ENCODE measurements at places on chromosomes 7 and 10.

DNA sequence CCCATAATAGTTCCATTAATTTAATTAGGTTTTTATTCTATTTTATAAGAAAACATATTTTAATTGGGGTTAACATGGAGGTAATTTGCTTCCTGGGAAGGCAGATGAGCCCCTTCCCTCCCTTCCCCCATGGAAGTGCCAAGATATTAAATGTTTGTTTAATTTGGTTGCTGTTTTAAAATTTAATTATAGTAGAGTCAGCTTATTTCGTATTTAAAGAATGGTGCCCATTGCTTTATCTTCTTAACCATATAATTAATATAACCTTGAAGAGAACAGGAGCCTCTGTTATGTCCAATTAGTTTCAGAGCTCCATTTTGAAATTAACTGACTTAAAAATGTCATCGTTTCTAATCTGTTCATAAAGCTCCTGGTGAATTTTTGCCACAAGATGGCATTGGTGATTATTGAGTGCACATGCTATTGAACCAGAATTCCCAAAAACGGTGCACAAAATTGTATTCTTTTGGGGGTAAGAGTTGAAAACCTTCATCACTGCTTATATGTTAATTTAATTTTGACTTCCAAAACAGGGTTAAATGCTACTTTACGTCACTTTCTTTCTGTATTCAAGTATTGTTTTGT lies 26.0 kb downstream of the KLHDC10 start:
- no peak for DNase-seq

GRCh38 chr10:93337309-93337721 lies 144.8 kb downstream of the MYOF start:
- DNase-seq: no peak

DNA sequence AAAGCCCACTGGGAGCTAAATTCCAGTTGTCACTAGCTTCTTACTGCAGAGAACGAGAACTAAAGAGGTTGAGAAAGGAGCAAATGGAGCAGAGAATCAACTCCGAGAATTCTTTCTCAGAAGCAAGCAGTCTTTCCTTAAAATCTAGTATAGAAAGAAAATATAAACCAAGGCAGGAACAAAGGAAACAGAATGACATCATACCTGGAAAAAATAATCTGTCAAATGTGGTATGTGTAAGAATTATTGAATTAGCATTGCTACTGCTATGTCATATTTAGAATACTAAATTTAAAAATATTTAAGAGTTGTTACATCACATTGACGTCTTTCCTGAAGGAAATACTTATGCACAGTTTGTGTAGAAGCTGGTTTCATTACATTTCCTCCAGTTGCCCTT lies 4.3 kb downstream of the SLF2 start:
- DNase-seq: no peak

GRCh38 chr10:50951365-50951764 lies 65.9 kb upstream of the A1CF start:
- no peak for DNase-seq

- no peak for DNase-seq
Observed at GRCh38 chr10:24756283-24756682, 32.6 kb upstream of the ARHGAP21 start.

- no peak for DNase-seq
Observed at GRCh38 chr7:114100810-114101209, 182.0 kb upstream of the PPP1R3A start.

DNA sequence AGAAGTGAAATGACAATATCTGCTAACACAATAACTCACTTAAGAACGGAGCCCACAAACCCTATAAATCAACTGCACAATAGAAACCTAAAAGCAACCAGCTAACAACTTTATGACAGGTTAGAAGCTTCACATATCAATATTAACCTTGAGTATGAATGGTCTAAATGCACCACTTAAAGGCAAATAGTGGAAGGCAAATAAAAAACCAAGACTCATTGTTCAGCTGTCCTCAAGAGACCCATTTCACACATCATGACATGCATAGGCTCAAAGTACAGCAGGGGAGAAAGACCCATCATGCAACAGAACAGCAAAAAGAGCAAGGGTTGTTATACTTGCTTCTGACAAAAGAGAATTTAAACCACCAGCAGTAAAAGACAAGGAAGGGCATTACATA lies 46.8 kb downstream of the CDC14C start:
- no peak for DNase-seq

DNA sequence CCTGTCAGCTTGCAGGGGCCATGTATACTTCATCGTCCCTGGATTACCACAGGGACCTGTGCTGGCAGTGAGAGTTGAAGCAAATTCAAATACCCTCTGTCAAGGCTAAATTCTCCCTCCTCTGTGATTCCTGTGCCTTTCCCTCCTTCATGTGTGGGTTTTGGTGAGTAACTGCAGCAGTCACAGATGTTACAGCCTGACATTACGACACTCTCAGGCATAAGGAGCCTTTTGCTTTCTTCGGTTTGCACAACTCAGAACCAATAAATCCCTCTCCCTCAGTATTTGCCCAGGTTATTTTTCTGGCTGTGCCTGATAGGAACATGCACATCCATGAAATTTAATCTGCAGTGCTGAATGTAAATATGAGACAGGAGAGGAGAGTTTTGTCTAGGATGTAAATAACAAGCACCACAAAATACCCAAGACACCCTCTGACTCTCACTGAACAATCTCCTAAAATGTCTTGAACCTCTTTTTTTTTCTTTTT lies 997.2 kb upstream of the GHITM start:
- DNase-seq: no peak

DNA sequence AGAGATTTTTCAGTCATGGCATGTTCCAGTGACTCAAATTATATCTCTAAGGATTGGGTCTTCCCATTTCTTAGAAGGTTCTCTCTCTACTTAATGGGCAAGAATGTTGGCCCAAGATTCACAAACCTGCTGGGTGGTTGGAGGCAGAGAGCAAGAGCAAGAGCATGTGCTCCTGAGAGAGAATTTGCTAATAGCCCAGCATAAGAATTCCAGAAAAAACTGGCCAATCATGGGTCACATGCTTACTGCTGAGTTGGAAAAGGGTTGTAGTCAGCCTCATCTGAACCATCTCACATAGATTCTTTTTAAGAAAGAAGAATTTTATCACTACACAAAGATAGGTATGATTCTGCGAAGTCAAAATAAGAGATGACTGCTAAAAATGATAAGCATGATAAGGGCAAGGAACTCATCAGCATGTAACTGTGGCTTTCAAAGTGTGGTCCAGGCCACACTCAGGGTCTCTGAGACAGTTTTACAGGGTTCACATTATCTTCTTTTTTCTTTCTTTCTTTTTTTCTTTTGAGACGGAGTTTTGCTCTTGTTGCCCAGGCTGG lies 8.2 kb upstream of the VCL start:
- no peak for DNase-seq

GRCh38 chr10:63664341-63664885 lies 143.2 kb downstream of the REEP3 start:
- no peak for DNase-seq

GRCh38 chr7:79531116-79531515 lies 77.6 kb upstream of the MAGI2 start:
- no peak for DNase-seq

GRCh38 chr7:15081891-15082290 lies 179.3 kb upstream of the DGKB start:
- no peak for DNase-seq

DNA sequence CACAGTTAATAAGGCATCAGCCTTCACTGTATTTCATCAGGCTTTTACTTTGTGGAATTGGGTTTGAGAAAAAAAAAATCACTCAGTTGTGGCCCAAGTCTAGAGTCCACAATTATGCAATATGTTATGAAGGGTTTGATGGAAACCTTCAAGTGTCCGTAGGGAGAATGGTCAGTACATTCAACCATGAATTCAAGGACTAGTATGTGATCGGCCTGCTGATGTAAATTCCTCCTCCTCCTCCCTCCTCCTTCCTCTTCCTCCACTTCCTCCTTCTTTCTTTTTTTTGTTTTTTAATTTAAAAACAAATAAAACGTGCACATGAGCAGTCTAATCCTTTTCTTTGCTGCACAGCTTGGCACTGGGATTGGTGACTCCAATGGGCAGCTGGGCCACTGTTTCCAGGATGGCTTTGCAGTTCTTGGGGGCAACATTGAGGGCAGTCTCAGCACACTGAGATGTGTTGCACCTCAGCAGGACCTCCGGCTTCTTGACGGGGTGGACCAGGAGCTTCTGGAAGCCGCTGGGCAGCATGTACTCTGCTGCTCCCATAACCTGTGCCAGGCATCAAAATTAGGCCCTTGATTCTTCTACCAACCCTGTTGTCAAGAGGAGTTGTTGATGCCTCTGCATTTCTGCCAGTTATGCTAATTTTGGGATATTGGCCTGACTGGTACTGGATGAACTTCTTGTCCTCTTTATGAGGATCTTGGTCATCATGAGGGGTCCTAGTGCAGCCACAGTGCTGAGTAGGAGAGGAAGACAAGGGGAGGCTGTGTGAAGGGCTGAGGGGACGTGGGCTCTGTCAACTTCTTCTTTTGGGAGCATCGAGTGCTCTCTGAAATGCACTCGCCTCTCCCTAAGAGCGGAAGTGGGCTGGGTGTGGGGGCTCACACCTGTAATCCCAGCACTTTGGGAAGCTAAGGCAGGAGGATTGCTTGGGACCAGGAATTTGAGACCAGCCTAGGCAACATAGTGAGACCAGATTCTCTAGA lies 9.3 kb upstream of the IL2RA start:
- DNase-seq: no peak

DNA sequence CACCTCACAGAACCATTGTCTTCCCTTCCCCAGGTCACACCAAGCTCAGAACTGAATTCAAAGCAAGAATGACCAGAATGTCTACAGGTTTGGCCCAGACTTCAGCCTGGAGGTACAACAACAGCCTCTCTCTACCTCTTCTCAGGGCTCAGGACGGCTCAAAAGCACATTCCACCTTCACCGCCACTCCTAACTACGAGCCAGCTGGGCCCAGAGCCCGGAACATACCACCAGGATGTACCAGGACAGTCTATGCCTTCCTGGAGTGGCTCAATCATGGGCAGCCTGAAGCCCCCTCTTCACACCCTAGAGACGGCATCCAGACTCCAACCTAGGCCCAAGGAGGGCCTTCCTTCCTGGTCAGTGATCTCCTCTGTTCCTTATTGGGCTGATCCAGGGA lies 41.6 kb downstream of the ANXA8 start:
- no peak for DNase-seq

DNA sequence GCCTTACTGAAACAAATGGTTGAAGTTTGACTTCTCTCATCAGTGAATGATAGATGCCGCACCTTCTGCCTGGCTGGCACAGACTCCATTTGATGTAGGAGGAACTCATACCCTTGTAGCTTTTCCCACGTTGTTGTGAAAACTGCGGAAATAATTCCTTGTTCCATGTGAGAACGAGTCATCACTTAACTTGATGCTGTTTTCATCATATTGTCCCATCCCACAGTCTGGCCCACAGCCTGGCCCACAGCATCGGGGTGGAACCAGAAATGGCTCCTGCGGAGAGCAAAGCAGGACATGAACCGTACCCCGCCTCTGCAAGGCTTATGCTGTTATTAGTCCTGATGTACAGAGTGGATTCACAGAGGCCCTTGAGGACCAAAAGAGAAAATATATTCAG lies 587.0 kb downstream of the SDK1 start:
- DNase-seq: no peak

DNA sequence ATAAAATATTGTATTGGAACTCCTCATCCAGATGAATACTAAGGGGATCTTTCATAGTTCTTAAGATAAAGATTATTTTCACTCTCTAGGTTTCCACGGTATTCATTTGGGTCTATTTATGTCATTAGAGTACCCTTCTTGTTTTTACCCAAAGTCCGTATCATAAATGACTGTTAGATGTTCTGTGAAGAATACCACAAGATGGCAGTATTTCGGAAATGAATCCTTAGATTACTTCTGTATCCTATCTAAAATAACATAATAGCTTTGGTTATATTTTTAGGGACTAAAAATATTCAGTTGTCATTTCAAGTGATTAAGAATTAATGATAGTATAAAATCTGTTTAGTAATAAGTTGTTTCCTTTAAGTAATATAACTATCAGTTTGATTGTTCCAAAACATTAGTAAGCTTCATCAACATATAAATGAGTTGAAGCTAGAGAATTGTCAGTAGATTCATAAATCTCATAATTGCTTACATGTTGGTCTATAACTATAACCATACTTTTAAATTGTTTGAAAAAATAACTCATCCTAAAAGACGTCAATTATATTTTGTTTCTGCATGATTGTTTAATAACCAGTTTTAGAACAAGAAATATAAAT lies 337.5 kb upstream of the KCND2 start:
- DNase-seq: no peak

DNA sequence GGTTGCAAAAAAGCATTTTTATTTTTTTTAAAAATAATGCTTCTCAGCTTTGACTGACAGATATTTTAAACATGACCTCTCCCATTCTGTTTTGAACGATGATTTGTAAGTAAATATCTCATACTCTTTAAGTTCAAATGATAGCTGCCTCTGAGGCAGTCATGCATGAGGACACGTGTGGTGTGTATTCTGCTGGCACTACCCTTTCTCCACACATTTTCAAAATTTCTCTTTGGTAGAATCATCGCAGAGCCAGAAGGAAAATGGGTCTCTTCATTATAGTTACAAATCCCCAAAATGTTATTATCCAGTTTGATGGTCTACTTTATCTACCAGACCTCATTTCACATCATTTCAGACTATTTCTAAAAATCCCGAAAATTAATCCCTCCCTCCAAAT lies 55.1 kb downstream of the FZD1 start:
- DNase-seq: no peak

GRCh38 chr10:22630234-22631174 lies 83.9 kb downstream of the PIP4K2A start:
- no peak for DNase-seq

- DNase-seq: no peak
Observed at GRCh38 chr7:113491305-113491704, 373.0 kb upstream of the SMIM30 start.

GRCh38 chr7:87225696-87226095 lies 6.2 kb upstream of the TMEM243 start:
- no peak for DNase-seq

- DNase-seq: no peak
Observed at GRCh38 chr10:113957013-113957412, 86.7 kb upstream of the ADRB1 start.

DNA sequence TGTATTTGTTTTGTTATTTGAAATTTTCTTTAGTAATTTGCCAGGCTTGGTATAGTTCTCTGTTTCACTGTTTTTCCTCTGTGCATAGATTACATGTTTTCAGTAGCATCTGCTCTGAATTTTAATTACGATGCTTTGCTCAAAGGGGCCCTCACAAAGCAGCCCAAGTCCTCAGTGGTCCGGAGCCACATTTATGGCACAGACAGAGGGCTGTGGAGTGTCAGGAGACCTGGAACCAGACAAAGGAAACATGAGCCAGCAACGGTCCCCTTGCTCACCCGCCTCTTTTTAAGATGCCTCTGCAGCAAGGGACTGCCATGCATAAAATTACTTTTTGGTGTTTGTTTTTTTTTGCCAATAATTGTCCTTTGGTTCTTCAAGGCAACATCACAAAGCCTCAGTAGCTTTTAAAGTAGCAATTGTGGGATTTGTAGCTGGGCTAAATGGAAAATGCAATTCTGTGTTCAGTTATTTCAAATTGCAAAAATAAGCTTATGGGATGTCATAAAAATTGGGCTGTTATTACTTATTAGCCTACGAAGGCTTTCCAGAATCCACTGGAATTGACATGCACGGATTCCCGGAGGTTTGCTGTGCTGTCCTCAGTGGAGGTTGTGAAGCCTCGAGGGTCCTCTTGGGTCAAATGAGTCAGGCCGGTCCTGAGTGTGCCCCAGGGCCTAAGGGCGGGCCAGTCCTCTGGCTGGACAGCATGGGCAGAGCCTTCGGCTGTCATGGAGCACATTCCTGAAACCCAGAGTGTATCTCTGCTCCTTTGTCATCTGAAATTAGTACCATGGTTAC lies 422.8 kb downstream of the GLRX3 start:
- DNase-seq: no peak

- peak; percentile 41 for DNase-seq
Observed at GRCh38 chr10:114925587-114926586, 12.1 kb upstream of the TRUB1 start.

Data from pancreas (tissue), 10 donors.